ENCODE measurements at places on chromosomes 16 and 17.

DNA sequence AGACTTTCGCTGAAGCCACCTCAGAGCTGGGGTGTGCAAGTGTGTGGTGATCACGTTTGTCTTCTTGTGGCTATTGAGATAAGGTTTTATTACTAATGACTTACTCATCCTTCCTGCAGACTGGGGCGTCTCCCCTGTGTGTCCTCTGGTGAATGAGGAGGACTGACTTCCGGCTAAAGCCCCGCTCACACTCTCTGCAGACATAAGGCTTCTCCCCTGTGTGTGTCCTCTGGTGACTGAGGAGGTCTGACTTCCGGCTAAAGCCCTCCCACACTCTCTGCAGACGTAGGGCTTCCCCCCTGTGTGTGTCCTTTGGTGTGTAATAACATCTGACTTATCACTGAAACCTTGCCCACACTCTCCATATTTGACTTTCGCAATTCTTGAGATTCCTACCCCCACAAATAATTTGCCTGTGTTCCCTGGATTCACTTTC lies 19.4 kb downstream of the PRDM7 start:
- DNase-seq, result no peak

- no peak for DNase-seq
Measured at GRCh38 chr17:72931163-72931562, 161.3 kb downstream of the SLC39A11 start.

DNA sequence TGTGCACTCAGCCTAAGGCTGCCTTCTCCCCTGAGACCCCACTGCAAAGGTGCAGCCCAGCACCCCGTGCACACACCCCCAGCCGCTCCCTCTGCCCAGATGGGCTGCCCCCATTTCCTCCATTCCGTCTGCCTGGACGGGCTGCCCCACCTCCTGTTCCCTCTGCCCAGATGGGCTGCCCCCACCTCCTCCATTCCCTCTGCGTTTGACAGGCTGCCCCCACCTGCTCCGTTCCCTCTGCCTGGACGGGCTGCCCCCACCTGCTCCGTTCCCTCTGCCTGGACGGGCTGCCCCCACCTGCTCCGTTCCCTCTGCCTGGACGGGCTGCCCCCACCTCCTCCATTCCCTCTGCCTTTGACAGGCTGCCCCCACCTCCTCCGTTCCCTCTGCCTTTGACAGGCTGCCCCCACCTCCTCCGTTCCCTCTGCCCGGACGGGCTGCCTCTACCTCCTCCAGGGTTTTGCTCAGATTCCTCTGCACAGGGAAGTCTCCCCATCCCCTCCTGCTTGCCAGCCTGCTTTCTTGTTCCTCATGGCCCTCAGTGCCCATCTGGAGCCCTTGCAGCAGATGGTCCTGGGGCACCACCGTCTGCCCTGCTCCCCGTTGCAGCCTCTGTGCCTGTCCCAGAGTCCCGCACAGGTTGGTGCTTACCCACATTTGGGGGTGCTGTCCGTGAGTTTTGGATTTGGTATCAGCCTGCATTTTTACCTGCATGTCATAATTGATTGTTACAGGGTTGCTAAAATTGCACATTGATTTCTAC lies 23.4 kb upstream of the IL17C start:
- no peak for DNase-seq

DNA sequence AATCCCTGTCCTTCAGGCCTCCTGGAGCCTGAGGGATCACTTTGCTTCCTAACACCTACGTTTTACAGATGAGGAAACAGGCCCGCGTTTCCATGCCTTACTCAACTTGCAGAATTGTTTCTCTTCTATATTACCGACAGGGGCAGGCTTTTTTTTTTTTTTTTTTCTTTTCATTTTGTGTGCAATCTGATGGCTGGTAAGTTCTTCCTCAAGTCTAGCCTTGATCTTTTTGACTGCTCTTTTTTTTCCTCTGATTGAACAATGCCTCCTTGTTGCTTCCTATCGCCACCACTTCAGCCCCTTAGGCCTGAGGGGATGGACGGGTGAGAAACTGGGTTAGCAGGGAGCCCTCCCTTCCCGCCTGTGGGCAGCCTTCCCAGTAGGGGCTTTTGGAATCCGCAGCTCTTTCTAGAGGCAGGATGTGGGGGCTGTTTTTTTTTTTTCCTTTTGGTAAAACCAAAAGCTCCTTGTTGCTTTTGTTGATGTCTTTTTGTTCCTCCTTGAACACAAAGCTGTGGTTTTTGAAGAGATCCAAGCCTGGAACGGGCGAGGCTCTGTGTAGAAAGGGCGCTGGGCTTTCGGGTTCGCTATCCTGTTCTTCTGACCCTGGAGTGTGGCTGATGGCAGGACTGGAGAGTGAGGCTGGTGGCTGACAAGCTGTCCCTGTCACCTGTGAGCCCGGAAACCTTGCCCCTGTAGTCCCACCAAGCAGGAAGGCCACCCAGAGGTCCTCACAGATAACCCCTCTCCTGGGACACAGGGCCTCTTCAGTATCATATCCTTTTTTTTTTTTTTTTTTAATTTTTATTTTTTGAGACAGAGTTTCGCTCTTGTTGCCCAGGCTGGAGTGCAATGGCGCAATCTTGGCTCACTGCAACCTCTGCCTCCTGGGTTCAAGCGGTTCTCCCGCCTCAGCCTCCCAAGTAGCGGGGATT lies 14.0 kb downstream of the LASP1 start:
- no peak for DNase-seq

DNA sequence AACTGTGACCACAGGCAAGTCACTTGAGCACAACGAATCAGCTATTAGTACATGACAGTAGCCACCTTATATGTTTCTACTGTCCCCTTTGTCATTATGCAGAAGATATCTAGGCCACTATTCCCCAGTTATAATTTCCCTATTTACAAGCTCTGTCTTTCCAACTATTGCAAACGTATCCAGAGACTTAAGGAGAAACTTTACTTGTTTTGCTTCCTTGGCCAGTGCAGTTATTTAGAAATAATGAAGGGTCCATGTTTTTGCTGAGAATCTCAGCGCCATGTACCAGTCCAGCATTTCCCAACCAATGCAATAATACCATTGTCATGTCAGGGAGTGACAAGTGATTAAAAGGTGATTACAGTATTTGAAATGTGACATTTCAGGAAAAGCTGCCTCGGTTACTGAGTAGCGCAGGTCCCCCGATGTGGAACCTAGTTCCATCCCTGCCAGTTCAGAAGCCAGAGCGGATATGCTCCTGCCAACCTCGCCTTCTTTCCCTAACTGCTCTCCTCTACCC lies 743 bp downstream of the ZNF624 start:
- no peak for DNase-seq

DNA sequence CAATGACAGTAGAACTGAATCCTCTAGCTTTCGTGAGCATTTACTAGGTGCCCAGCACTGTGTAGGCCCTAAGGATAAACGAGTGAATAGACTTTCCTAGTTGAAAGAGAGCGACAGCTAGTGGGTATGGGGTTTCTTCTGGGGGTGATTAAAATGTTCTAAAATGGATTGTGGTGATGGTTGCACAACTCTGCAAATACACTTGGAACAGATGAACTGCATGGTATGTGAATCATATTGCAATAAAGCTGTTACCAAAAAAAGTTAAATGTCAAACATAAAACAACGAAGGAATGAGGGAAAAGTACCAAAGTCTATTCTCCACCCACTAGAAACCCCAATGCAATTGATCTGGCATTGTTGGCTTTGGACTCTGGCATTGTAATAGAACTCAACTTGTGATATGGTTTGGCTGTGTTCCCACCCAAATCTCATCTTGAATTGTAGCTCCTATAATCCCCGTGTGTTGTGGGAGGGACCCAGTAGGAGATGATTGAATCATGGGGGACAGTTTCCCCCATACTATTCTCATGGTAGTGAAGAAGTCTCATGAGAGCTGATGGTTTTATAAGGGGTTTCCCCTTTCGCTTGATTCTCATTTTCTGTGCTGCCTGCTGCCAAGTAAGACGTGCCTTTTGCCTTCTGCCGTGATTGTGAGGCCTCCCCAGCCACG lies 70.5 kb downstream of the MARF1 start:
- DNase-seq, result no peak

DNA sequence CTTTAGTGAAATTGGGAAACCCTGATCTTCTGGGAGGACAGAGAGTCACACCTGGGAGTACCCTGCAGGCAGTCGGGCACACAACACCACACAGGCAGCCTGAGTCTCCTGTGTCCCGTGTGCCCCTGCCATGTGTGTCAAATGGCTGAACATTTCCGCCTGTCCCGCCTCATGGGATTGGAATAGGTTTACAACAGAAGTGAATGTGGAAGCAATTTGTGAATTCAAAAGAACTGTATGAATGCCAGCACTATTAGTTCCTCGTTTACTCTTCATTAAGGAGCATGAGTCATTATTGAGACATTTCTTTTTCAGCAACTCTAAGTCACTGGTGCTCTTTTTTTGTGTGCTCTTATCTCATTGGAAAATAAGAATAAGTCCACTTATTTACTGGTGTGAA lies 226.5 kb downstream of the PMP22 start:
- no peak for DNase-seq

DNA sequence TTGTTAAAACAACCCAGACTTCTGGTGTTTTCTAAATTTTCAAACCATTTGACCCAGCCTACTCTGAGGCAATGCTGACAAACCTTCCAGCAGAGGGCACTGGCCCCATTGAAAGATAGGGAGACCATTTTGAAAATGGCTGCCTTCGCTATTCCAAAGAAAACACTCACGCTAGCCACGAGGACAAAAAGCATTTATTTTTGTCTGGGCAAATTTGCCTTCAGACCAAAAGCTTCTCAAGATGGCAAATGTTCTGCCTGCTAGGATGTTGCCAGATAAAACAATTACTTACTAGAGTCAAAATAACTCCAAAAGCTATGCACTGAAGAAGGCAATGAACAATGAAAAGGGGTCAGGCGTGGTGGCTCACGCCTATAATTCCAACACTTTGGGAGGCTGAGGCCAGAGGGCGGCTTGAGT lies 296.7 kb upstream of the IRX5 start:
- no peak for DNase-seq

DNA sequence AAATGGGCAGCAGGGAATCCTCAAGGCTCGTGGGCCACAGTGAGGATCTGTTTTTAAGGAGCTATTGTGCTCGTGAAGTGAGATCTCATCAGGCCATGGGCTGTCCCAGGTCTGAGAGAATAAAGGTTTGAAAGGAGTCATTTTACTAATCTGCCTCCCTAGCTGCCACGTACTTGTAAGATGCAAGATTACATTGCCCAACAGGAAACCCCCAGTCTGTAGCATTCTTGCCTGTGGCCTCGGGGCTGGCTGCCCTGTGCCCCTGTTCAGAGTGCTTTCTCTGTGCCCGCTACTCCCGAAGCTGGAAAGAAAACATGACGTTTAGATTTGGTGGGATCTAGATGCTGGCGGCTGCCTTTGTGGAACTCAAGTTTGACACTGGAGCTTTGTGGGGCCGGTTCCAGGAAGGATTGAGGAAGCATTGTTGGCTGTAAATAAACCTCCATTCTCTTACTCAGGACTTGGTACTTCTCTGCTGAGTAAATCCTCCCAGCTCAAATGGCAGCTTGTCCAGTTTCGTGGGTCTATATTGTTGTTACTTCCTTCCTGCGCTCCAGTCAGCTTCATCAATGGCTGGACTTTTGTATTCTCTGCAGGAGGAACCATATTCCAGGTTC lies 21.2 kb downstream of the SAP30BP start:
- no peak for DNase-seq

- DNase-seq, result no peak
Measured at GRCh38 chr16:80739523-80739922, 64.9 kb downstream of the CDYL2 start.

- no peak for DNase-seq
Measured at GRCh38 chr16:88433632-88434352, 19.3 kb upstream of the ZFPM1 start.

DNA sequence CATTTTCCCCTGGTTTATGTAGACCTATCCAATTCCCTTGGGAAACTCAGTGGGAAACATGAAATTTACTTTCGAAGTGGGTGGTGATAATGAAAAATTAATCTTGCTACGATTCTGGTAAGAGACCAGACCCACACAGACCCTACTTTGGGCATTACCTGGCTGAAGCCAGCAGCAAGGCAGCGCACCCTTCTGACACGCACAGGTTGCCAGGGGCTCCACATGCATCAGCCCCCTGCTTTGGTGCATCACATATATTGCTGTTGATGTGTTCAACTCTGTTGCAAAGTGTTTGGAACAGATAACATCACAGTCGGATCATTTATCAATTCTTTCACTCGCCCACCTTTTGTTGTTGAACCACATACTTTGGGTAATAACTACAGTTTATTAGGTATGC lies 26.6 kb downstream of the SMARCE1 start:
- DNase-seq, result no peak

DNA sequence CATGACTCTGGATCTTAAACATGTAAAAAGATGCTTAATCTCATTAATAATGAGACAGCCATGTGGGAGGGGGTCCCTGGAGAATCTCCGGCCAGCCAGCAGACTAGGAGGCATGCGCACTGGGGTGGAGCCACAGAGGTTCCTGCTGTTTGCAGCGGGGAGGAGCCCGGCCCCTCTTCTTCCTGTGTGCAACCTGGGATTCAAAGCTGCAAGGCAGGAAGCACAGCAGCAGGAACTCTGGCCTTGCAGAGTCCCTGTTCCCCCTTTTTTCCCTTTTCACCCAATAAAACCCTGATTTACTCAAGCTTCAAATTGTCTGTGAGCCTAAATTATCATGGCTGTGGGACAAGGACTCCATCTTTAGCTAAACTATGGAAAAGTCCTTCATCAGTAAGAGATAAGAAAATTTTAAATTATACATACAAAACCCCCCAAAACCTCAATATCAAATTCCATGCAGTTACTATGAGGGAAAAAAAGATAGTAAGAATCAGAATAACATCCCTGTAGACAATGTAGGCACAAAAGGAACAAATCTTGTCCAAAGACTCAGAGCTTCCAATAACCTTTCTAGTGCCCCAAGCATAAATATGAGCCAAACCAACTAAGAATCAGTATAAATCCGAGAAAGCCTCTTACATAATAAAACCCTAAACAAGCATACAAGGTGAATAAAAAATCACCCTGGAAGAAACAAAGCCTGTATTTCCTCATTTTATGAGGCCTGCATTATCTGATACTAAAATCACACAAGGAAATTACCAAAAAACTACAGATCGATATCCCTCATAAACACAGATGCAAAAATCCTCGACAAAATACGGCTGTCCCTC lies 12.1 kb downstream of the CFDP1 start:
- DNase-seq, result peak; percentile 77

DNA sequence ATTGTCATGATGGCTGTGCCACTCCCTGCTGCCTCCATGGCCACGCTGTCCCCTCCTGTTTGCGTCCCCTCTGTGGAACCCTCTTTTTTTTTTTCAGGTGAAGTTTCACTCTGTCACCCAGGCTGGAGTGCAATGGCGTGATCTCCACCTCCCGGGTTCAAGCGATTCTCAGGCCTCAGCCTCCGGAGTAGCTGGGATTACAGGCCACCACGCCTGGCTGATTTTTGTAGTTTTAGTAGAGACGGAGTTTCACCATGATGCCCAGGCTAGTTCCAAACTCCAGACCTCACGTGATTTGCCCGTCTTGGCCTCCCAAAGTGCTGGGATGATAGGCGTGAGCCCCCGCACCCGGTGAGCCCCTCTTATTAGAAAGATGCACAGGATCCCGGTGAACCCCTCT lies 11.0 kb upstream of the UBE2I start:
- no peak for DNase-seq

Measured in femur (tissue), 1 donor.